ENCODE measurements at places on chromosomes 13 and 19.

DNA sequence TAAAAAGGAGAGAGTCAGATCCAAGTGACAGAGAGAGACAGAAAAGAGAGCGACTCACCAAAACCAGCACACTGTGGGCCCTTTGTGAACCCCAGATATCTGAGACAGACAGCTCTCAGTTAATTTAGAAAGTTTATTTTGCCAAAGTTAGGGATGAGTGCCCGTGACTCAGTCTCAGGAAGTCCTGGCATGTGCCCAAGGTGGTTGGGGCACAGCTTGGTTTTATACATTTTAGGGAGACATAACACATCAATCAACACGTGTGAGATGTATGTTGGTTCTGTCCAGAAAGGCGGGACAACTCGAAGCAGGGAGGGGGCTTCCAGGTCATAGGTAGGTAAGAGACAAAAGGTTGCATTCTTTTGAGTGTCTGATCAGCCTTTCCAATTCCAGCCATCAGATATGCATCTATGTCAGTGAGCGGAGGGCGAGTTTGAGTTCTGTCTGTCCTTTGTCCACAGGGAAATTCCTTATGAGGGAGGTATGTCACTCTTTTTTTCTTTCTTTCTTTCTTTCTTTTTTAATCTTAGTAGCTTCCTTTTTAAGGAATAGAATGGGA is 37.2 kb upstream of the ATP11A start:
- DNase-seq = no peak

DNA sequence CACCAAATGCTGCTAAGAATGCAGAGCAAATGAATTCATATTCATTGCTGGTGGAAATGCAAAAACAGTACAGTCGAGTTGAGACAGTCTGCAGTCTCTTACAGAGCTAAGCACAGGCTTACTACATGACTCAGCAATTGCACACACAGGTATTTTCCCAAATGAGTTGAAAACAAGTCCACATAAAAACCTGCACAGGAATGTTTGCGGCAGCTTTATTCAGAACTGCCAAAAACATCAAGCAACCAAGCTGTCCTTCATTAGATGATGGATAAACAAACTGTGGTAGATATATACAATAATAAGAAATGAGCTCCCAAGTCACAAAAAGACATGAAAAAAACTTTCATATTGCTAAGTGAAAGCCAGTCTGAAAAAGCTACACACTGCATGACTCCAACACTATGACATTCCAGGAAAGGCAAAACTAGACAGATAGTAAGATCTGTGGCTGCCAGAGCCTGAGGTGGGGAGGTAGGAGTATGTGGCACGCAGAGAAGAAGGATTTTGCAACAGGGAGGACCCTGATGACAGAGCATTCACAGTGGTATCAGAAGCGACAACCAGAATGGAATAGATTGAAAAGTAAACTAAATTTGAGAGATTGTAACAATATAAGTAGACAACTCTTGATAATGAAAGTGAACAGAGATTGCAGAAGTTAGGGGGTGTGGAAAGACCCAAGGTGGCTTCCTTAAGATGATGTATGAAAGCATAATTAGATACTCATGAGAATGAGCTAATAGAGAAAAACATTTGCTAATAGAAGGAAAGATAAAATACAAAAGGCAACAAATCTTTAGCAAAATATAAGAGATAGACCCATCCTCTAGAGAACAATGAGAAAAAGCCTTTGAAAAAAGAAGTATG is 52.7 kb downstream of the TSC22D1 start:
- no peak for DNase-seq

GRCh38 chr19:33686687-33687480 is 65.1 kb downstream of the CHST8 start:
- no peak for DNase-seq

DNA sequence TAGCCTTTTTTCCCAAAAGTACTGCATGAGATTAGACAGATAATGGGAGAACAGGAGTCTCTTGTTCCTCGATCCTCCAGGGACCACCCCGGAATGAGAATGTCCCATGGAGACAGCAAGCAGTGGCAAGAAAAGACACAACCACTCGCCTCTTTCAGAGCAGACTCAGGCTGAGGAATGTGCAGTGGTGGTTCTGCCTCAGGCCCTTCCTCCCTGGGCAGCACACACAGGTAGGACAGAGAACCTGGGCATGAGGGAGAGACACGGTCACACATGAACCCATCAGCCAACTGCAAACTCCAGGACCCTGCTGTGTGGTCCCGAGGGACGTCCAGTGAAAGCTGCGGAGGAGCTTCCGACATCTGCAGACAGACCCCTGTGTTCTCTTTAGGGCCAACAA is 31.0 kb downstream of the CRYL1 start:
- DNase-seq = no peak

- no peak for DNase-seq
Observed at GRCh38 chr13:29434217-29434945, 161.1 kb downstream of the SLC7A1 start.

- peak; percentile 97 for DNase-seq
Observed at GRCh38 chr19:1490311-1491113, at the start of gene PCSK4. TSS of gene PCSK4 (minus strand) at chr19:1490350. CDS start at chr19:1490346, 4 bp downstream.

GRCh38 chr19:7909471-7910067 is 5.1 kb upstream of the TGFBR3L start:
- DNase-seq = no peak

DNA sequence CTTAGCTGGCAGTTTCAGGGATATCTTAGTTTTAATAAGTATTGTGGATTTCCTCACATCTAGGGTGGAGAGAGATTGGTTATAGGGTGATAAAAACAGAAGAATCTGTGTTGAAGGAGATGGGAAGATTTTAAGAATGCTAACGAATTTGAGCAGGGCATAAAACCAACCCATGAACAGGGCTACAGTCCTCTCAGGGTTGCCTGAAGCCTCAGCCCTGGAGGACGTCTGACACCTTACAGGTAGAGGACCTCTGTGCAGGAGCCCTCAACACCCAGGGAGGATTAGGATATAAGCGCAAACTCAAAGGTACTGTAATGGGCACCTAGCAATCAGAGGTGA is 461 bp upstream of the WASF3 start:
- no peak for DNase-seq

GRCh38 chr13:97431171-97431764 is 2.7 kb upstream of the RAP2A start:
- no peak for DNase-seq

GRCh38 chr19:48363500-48363809 is 285 bp downstream of the TMEM143 start:
- DNase-seq = no peak

GRCh38 chr13:27076421-27076820 is 95.2 kb downstream of the USP12 start:
- no peak for DNase-seq

DNA sequence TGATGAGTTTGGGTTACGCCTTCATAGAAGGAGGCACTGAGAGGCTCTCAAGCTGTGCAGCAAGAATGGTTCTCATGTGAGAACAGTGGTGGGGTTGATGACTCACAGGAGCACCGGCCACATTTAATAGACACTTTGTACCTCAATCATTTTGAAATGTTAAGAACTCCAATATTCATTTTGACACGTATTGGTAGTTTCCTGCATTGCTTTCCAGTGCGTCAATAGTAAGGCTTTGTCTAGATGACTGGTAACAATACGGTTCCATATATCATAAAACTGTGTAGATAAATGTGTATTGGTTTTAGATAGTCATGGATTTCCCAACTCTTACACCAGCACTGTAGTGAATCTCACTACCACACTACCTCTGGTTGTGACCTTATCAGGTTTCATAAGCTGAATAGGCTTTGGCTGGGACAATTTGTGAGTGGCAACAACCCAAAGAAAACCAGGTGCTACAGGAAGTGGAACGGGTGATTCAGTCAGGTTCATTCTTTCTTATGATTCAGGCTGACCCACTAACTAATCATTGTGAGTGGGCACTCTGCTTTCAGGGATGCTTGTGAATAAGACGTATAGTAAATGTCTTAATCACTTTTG is 362.6 kb downstream of the KLF5 start:
- no peak for DNase-seq

- no peak for DNase-seq
Observed at GRCh38 chr13:37475966-37476365, 122.6 kb downstream of the POSTN start.

GRCh38 chr13:22789027-22789593 is 391.7 kb upstream of the SGCG start:
- no peak for DNase-seq

DNA sequence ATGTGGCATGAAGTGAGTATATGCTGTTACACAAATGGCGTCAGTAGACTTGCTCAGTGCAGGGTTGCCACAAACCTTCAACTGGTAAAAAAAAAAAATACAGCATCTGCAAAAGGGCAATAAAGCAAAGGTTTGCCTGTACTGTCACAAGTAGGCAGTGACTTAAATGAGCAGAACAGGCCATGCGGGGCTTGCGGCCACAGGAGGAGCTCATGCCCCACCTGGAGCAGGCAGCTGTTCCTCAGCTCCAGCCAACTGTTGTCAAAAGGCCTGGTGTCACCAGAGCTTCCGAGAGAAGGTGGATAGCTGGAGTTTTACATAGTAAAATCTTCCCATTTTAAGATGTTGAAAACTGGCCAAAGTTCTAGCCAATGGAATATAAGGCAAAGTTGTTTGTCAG is 7.7 kb downstream of the ATP7B start:
- DNase-seq = no peak

GRCh38 chr13:60662595-60662994 is 265.6 kb downstream of the TDRD3 start:
- DNase-seq = no peak

- no peak for DNase-seq
Observed at GRCh38 chr13:42477596-42478190, 96.3 kb upstream of the TNFSF11 start.

GRCh38 chr13:93398167-93399035 is 171.8 kb downstream of the GPC6 start:
- no peak for DNase-seq

DNA sequence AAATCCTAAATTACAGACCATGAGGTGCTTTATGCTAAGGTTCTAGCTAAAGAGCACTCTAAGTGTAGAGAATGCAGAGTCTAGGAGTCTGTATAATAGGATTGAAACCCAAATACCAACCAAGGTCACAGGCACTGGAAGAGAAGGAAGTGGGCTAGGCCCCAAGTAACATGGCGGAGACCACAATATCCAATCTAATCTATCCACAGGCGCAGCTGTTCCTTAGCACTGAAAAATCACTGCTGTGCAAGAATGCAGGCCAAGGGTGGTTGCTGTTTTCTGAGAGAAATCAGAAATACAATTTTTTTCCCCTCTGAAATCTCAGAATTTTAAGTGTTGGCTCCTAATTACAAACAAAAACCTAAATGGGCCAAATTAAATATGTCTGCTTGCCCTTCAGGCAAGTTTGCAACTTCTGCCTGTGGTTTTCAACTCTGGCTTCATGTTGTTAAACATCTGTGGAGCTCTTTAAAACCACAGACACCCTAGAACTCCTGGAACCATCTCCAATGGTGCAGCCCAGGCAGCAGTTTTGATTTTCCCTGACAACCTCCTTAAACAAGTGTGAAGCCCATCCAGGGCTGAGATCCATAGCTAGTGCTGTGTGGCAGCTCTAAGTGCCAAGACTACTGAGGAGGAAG is 6.1 kb downstream of the RANBP3 start:
- DNase-seq = no peak

DNA sequence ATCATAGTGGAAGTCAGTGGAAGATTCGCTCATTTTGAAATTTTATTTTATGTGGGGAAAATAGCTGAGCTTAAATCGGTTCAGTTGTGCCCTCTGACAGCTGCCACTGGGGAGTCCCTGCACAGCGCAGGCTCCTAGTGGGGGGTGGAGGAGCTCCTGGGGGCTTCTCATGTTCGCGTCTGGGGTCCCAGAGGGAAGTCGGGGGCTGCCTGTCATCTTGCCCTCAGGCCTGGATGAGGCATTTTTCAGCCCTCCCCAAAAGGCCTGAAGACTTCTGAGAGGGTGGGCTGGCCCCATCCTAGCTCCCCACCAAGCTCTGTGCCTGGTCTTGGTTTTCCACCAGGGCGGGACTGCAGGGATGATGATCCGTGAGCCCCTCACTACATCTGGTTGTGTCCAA is 82.1 kb downstream of the CHST8 start:
- no peak for DNase-seq

GRCh38 chr13:81295177-81295576 is 954.3 kb upstream of the SPRY2 start:
- DNase-seq = no peak

- no peak for DNase-seq
Observed at GRCh38 chr19:3976495-3977241, 5.8 kb upstream of the DAPK3 start.

DNA sequence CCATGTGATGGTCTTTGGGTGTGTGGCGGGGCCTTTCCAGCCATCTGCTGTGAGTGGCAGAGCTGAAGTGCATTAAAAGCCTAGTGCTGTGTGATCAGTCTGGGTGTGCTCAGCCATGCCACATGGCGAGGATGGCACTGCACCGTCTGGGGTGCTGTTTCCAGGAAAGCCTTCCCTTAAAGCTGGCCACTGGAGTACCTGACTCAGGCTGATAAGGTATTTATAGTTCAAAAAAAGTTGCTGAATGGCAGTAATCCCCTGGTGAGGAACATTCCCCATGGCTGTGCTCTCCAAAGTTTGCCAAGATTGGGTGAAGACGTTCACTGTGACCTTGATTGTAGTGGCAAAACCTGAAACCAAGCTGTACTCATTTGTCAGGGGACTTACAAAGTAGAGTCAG is 6.0 kb downstream of the GPI start:
- no peak for DNase-seq

DNA sequence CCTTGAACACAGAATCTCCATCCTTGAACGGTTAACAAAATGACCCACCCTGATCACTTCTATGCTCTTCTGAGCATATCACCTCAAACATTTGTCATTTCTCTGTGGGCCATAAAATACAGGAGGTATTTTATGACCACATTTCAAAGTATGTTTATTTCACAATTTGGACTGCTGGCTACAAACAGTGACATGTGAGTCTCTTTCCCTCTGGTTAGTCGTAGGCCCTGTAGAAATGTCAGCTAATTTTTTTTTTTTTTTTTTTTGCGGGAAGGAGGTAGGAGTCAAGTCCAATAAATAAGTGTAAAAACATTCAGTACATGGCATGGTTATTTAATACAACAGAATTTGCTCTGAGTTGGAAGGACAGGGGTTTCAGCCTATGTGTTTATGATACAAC is 70.7 kb downstream of the FOXO1 start:
- no peak for DNase-seq

DNA sequence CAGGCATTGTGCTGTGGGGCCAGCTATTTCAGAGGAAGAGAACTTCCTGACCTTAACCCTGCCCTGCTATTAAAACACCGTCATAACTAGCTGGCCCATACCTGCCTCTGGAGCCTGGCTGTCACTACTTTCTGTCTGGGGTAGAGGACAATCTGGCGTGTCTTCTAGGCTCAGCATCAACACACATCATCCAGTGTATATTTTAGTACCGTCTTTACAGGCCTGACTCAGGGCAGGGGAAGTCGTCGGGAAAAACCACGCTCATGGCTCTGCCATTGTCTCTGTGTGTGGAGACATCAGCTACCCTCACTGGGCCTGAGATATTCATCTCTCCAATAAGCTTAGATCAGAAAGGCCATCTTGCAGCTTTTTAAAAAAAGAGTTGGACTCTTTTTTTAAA is 151.1 kb downstream of the KATNAL1 start:
- DNase-seq = no peak

GRCh38 chr13:24217601-24218281 is 57.2 kb downstream of the SPATA13 start:
- no peak for DNase-seq

Data from activated CD8-positive, alpha-beta memory T cell treated with anti-CD3 and anti-CD28 coated beads for 4 hours (primary cell).